ENCODE measurements at places on chromosomes 3 and 15. TPM values are rescaled to one million over a fixed set of nuclear protein-coding genes. Genes with fewer than 3 reads are reported as not detected.

DNA sequence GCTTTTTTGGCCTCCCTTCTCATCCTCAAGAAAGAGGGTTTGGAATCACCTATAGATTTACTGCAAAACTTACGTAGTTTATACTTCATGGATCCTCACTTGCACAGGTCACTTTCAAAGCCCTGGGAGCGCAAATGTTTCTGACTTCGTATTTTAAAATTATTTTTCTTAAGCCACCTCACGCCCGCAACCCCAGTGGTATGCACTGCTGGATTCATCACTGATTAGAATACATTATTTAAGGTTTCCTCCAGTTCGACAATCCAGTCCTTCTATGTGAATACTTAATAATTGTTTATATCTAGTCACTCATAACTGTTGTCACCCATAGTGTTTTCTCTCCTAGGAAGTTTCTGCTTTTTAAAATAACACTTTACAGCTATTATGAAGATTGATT lies 339.9 kb downstream of the CHL1 start:
- DNase-seq, result no peak

DNA sequence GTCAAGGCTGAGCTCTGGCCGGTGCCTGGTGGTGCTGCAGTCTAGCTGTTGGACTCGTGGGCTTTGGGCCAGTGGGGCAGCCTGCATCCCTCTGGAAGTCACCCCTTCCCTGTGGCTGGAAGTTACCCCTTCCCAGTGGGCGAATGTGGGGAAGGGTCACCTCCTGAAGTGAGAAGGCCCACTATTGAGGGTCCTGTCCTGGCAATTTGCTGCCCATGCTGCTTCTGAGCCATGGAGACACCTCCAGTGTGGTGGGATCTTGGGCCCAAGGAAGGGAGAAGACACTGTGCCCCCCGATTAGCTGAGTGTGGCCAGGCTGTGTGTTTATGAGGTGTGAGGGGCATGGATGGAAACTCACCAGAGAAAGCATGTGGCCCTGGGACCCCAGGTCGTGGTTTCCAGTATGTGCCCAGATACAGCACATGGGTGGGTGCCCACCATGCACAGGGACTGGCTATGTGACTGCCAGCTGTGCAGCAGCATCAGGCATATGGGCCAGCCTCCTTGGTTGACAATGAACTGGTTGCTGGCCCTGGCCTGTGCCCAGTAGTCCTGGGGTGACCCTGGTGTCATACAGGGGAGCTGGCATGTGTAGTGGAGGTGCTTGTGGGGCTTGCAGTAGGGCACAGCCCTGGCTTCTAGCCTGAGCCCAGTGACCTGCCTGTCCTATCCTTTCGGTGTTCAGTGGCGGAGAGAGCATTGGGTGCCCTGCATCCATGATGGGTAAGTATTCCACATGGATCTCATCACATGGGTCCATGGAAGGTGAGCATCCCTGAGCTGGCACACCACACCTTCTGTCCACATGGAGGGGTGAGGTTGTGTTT lies 221.2 kb downstream of the SNRPN start:
- DNase-seq, result no peak

The CTXN2 gene
- not detected for polyA plus RNA-seq

DNA sequence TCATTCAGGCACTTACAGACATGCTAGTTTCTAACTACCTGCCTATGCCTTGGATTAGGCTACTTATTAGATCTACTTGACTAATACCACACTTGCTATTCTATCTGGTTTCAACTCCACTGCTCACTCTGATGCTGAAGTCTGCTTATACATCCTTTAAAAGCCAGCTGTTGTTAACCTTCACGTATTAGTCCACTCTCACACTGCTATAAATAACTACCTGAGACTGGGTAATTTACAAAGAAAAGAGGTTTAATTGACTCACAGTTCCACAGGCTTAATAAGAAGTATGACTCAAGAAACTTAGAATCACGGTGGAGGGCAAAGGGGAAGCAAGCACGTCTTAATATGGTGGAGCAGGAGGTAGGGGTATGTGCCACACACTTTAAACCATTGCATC lies 47.7 kb upstream of the ANKRD28 start:
- DNase-seq, result no peak

DNA sequence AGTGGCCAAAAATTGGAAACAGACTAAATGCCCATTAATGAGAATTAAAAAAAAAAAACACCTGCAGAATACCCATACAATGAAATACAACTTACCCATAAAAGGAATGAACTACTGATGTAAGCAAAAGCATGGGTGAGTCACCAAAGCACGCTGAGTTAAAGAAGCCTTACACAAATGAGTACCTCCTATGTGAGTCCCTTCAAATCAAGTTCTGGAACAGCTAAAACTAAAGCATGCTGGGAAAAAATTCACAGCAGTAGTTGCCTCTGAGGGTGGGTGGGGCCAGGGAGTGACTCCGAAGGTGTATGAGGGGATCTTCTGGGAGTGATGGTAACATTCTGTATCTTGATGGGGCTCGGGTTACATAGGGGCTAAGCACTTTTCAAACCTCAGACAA lies 11.4 kb downstream of the MYO5C start:
- DNase-seq, result peak; percentile 64

- DNase-seq, result peak; percentile 31
Measured at GRCh38 chr3:185270262-185270955, 16.6 kb upstream of the EHHADH start.

The TGM4 gene
- not detected for polyA plus RNA-seq

DNA sequence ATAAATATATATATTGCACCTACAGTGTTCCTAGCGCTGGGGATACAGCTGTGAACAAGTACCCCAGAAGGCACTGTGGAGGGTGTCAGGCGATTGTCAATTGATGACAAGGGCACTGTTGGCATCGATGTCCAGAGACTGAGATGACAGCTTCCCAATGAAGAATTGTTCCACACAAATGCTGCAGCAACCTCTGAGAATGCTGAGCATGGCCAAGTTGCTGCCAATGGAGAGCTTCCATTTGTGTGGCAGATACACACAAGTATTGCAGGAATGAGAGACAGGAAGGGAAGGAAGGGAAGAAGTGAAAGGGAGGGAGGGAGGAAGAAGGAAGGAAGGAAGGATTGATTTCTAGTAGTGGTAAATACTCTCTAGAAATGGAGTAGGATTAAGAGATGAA lies 21.9 kb downstream of the LRTM1 start:
- DNase-seq, result no peak

The KBTBD8 gene
- 0.53 TPM for polyA plus RNA-seq

GRCh38 chr15:80567721-80568157 lies 127.4 kb upstream of the ABHD17C start:
- DNase-seq, result peak; percentile 89

GRCh38 chr15:90035095-90035839 lies 34.1 kb downstream of the ZNF710 start:
- peak; percentile 59 for DNase-seq

The QTRT2 gene
- polyA plus RNA-seq, result 23.8 TPM

- DNase-seq, result no peak
Measured at GRCh38 chr15:59721411-59721810, 32.3 kb upstream of the BNIP2 start.

The LTK gene
- 0.16 TPM for polyA plus RNA-seq

DNA sequence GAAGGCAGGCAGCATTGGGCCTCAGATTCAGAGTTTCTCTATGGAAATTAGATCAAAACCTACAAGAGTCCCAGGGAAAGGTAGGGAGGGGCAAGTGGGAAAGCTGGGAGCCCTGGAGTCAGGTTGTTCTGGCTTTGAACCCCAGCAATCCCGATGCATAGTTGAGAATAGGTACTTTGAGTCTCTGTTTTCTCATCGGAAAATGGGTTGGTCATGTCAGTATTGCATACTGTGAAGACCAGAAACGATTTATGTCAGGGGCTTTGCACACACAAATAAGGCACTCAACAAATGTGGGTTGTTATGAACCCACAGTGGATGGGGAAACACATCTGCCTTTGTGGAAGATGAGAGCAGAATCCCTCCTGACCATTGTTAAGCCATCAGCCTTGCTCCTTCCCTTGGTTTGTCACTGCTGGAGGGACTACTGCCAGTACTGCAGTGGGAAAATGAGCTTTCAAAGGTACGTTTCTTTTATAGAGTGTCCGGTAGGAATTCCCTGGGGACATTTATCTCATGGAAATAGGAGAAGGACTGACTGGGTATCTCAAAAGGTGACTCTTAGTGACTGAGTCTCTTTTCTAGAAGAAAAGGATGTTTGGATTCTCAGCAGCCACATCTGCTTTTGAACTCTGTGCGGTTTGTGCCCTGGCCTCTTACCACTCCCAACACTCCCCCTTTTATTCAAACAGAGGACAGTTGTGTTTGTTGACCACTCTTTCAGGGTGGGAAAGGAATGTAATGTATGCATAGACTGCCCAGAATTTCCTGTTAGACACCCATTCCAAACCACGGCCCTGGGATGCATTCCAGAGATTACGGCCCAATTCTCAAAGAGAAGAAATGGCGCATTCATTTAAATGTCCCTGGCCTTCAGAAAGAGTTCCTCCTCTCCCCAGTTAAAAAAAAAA lies 54.6 kb upstream of the VILL start:
- peak; percentile 81 for DNase-seq

The RPP25 gene
- 13.7 TPM for polyA plus RNA-seq
